Right atrium auricular region (tissue), 2 donors: ENCODE measurements at places on chromosomes 12 and 14. TPM values are rescaled to one million over a fixed set of nuclear protein-coding genes. Genes with fewer than 3 reads are reported as not detected.

DNA sequence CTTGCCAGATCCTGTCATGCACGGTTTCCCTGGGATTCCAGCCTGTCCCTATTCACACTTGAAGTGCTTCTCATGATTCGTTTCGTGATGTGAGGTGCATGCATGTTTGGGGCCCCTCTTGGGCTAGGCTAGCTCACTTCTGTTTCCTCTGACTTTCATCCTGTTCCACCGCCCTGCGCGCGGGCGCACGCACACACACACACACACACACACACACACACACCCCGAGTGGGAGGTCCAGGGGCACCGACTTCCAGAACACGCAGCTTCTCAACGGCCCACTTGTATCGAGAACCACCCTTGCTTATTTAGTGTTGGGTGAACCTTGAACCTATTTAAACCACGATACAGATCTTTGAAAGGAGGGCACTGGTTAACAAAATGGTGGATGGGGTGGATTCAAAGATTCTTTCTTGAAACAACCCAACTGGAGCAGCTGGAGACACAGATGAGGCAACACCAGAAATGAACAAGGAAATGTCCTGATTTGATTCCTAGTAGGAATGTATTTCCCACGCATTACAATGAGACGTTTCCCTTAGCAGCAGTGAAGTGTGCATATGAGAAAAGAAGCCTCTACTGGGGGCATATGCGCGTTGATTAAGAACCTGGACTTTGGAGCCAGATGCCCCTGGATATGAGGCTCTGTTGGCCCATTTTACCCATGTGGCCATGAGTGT lies 16.3 kb downstream of the ELK3 start:
- H3K36me3 ChIP-seq, result no peaks in the 10 kb centered on the region
- H3K27me3 ChIP-seq, result no peaks in the 10 kb centered on the region
- H3K4me3 ChIP-seq, result no peak overlapping the region
- peak; percentile 49 for DNase-seq

DNA sequence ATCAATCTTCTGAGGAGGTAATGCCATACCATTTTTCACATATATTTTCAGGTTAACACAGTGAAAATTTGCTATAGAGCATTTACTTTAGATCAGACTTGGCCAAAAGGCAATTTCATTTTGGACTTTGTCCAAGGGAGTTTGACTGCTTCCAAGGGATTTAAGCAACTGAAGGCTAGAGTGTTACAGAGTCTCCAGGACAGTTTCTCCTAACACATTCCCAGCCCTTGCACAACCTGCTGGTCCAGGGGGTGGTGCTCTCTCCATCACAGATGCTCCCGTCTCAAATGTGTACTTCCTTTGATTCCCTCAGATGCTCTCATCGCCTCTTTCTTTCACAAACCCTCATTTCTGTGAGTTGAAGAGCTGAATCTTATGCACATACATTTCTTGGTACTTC lies 143.1 kb downstream of the TPH2 start:
- no peak overlapping the region for H3K4me3 ChIP-seq
- no peak for DNase-seq
- no peaks in the 10 kb centered on the region for H3K36me3 ChIP-seq
- no peak overlapping the region for H3K27ac ChIP-seq
- no peaks in the 10 kb centered on the region for H3K27me3 ChIP-seq

GRCh38 chr14:51129130-51129529 lies 34.2 kb upstream of the TRIM9 start:
- H3K27ac ChIP-seq, result no peak overlapping the region
- no peaks in the 10 kb centered on the region for H3K4me1 ChIP-seq
- H3K4me3 ChIP-seq, result no peak overlapping the region
- no peaks in the 10 kb centered on the region for H3K27me3 ChIP-seq
- H3K36me3 ChIP-seq, result no peaks in the 10 kb centered on the region

DNA sequence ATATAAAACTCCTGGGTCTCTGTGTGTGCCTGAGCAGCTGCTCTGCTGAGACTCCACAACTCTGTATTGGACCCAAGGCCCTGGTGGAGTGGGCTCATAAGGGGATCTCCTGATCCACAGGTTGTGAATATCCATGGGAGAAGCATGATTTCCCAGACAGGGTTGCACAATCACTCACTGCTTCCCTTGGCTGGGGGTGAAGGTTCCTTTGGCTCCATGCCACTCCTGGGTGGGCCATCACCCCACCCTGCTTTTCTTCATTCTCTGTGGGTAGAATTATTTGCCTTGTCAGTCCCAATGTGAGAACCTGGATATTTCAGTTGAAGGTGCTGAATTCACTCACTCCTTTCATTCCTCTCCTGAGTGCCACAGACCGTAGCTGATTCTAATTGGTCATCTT lies 205.2 kb upstream of the TMEM260 start:
- no peak overlapping the region for H3K4me3 ChIP-seq
- H3K4me1 ChIP-seq, result no peaks in the 10 kb centered on the region
- no peaks in the 10 kb centered on the region for H3K36me3 ChIP-seq
- no peak for DNase-seq

DNA sequence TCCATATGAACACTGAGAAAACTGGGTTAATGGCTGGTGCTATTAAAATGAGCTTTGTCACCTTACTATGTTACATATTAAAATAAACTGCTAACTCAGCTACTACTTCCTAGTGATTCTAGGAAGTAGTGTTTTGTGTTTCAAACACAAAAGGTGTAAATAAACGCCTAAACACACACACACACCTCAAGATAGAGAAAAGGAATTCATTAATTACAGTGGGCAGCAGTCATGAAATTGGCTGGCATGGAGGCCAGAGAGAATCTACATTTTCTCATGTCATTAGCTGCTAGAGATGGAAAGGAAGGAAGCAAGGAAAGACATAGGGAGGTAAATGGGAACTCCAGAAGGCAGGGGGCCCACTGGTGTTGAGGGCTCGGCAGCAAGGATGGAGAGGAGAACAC lies 787 bp upstream of the PRMT5 start:
- peak overlapping the region; percentile 85 for H3K27ac ChIP-seq
- peak overlapping the region; percentile 71 for H3K4me3 ChIP-seq
- no peaks in the 10 kb centered on the region for H3K27me3 ChIP-seq
- H3K36me3 ChIP-seq, result peaks cover 17% of the 10 kb centered on the region
- DNase-seq, result no peak

DNA sequence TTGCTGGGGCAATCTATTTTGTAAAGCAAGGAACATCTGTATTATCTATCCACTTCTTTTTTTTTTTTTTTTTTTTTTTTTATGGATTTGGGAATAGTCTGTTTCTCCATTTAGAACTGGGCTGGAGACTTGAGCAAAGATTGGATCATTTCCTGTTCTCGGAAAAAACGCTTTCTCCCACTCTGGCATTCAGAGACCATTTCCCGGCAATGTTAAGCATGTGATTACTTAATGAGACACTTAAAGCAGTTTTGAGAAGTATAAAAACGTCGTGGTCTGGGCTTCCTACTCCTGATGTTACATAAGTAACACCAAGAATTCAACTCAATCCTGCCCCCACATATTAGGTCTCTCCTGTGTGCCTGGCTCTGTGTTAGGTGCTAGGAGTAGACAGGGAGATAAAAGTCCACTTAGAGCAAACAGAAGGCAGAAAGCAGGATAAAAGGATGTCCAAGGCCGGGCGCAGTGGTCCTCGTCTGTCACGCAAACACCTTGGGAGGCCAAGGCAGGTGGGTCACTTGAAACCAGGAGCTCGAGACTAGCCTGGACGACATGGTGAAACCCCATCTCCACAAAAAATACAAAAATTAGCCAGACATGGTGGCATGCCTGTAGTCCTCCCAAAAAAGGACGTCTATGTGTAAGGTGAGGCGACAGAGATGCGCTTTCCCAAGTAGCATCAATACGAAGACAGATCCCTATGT lies 152.1 kb upstream of the GSC start:
- H3K36me3 ChIP-seq, result no peaks in the 10 kb centered on the region
- H3K4me1 ChIP-seq, result no peaks in the 10 kb centered on the region
- no peaks in the 10 kb centered on the region for H3K27me3 ChIP-seq
- no peak for DNase-seq

GRCh38 chr14:88463318-88463717 lies 77.9 kb downstream of the SPATA7 start:
- H3K4me3 ChIP-seq, result no peak overlapping the region
- H3K36me3 ChIP-seq, result peaks cover 36% of the 10 kb centered on the region
- no peaks in the 10 kb centered on the region for H3K27me3 ChIP-seq

DNA sequence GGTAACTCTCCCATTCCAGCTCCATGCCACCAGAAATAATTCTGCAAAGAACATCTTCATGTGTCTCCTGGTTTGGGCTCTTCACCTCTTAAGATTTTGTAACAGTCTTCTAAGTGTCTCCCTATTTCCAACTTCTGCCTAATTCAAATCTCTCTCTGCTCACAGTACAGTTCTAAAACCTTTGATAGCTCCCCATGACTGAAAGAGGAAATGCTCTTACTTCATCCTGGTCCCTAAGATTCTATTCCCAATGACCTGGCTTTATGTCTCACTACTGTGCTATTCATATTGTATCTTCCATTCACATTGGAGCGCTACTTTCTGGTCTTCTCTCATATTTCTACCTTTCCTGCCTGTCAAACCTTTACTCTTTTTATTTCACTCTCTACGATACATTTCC lies 1.6 kb downstream of the AMN1 start:
- no peaks in the 10 kb centered on the region for H3K27me3 ChIP-seq
- no peaks in the 10 kb centered on the region for H3K4me1 ChIP-seq
- DNase-seq, result no peak

- H3K4me3 ChIP-seq, result no peak overlapping the region
- H3K4me1 ChIP-seq, result no peaks in the 10 kb centered on the region
- no peak for DNase-seq
- no peaks in the 10 kb centered on the region for H3K27me3 ChIP-seq
- H3K36me3 ChIP-seq, result no peaks in the 10 kb centered on the region
These were observed 112.5 kb downstream of the RIN3 start for GRCh38 chr14:92626041-92626440.

DNA sequence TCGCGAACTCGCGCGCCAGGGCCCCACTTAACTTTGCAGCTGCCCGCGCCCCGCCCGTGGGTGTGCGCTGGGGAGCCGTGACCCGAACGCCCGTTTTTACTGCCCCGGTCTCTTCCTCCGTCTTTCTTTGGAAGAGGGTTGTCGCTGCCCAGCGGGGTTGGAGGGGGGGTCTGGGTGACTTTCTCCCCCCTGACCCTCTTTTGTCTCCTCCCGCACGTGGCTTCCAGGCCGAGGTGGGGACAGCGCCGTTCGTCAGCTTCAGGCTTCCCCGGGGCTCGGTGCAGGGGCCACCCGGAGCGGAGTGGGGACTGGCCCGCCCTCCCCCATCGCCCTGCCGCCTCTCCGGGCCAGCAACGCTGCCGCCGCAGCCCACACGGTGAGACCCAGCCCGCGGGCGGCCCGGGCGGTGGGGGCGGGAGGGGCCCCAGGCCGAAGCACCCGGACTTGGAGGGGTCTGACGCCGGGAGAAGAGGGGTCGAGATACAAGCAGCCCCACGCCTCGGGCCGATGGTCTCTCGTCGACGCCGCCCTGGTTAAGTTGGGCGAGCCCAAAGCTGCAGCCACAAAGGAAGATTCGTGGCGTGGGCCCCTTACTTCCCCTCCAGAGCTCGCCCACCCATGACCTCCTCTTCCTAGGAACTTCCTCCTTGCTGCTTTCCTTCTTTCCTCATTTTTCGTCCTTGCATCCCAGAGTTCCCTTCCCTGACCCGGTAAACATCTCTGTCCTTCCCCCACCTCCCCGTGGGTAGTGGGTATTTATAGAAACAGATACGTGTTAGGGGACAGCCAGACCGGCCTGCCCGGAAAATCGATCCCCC lies 1.2 kb downstream of the DYRK2 start:
- DNase-seq, result no peak
- H3K27ac ChIP-seq, result peak overlapping the region; percentile 99
- peaks cover 21% of the 10 kb centered on the region for H3K36me3 ChIP-seq
- peak overlapping the region; percentile 97 for H3K4me3 ChIP-seq

- no peaks in the 10 kb centered on the region for H3K4me1 ChIP-seq
- H3K27me3 ChIP-seq, result no peaks in the 10 kb centered on the region
- no peak overlapping the region for H3K27ac ChIP-seq
- H3K4me3 ChIP-seq, result no peak overlapping the region
These were observed 41.6 kb downstream of the DEGS2 start for GRCh38 chr14:100117633-100118395.

DNA sequence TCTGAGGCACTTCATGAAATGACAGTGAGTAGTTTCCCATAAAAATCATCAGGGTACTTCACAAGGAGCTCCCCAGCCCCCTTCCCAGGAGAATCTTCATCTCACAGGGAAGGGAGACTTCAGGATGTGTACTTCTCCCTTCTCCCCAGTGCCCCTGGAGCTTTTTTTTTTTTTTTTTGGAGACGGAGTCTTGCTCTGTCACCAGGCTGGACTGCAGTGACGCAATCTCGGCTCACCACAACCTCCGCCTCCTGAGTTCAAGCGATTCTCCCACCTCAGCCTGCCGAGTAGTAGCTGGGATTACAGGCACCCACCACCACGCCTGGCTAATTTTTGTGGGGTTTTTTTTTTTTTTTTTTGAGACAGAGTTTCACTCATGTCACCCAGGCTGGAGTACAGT lies 10.4 kb downstream of the ITPK1 start:
- no peaks in the 10 kb centered on the region for H3K27me3 ChIP-seq
- no peak overlapping the region for H3K27ac ChIP-seq
- DNase-seq, result peak; percentile 73
- H3K4me1 ChIP-seq, result peaks cover 60% of the 10 kb centered on the region

- H3K4me3 ChIP-seq, result no peak overlapping the region
- no peaks in the 10 kb centered on the region for H3K4me1 ChIP-seq
- H3K36me3 ChIP-seq, result no peaks in the 10 kb centered on the region
- no peak overlapping the region for H3K27ac ChIP-seq
- DNase-seq, result no peak
These were observed 447.0 kb downstream of the DIO2 start for GRCh38 chr14:79764323-79764722.

GRCh38 chr12:52418576-52419110 lies 12.5 kb upstream of the KRT82 start:
- no peaks in the 10 kb centered on the region for H3K36me3 ChIP-seq
- H3K4me3 ChIP-seq, result no peak overlapping the region
- H3K27ac ChIP-seq, result no peak overlapping the region
- no peak for DNase-seq

DNA sequence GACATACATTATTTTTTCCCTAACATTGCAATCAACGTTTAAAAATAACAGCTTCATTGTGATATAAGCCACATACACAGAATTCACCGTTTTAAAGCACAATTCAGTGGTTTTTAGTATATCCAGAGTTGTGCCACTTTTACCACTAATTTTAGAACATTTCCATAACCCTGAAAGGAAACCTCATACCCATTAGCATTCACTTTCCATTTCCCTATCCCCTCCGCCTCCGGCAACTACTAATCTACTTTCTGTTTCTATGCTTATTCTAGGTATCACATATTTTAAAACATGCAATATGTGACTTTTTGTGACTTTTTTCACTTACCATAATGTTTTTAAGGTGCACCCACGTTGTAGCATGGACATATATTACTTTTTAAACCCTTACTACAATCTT lies 55.6 kb upstream of the ISM2 start:
- H3K36me3 ChIP-seq, result peaks cover 25% of the 10 kb centered on the region
- no peaks in the 10 kb centered on the region for H3K27me3 ChIP-seq
- H3K27ac ChIP-seq, result no peak overlapping the region
- H3K4me3 ChIP-seq, result no peak overlapping the region
- H3K4me1 ChIP-seq, result no peaks in the 10 kb centered on the region

DBX2 gene
- 0.19 TPM for total RNA-seq

KRT75 gene
- not detected for total RNA-seq

DHRS2 gene
- not detected for total RNA-seq

HDAC7 gene
- 60.2 TPM for total RNA-seq

HOXC4 gene
- total RNA-seq, result 0.20 TPM

SERPINA12 gene
- total RNA-seq, result not detected

SERPINA10 gene
- not detected for total RNA-seq

ALDH2 gene
- total RNA-seq, result 158 TPM

BMAL2 gene
- 1.6 TPM for total RNA-seq

PSMD9 gene
- 59.2 TPM for total RNA-seq
